ENCODE measurements at places on chromosomes 3 and 15.

DNA sequence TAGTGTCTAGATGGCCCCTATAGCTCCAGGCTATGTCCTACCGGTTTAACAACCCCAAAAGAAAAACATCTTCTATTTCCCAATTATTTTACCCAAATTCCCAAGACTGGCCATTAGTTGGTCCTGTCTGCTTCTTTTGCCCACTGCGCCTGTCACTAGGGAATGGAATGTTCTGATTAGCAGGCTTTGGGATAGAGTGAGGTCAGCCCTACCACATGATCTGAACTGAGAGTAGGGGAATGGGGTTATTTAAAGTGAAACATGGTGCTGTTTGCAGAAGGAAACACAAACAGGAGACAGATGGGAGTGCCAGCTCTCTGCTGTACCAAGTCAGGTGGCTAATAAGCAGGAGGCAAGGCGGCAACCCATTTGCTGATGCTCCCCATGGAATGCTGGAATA, 635.6 kb upstream of the CFAP20DC start:
- DNase-seq = no peak

DNA sequence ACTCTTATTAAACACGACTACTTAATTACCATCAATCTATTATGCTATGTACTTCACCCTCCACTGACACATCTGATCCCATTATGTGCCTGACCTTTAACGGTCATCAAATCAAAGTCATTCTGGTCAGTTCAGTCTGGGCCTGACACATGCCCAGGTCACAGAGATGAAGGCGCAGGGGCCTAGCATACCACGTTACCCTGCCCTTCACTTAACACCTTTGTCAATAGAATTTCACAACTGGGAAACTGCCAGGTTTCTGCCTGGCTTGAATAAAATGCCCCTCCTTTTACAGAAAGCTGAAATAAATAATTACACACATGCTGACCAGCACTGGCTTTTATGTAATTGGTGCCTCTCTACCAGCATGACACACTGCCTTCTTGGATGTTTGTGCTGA, 39.5 kb downstream of the MECOM start:
- DNase-seq = no peak

DNA sequence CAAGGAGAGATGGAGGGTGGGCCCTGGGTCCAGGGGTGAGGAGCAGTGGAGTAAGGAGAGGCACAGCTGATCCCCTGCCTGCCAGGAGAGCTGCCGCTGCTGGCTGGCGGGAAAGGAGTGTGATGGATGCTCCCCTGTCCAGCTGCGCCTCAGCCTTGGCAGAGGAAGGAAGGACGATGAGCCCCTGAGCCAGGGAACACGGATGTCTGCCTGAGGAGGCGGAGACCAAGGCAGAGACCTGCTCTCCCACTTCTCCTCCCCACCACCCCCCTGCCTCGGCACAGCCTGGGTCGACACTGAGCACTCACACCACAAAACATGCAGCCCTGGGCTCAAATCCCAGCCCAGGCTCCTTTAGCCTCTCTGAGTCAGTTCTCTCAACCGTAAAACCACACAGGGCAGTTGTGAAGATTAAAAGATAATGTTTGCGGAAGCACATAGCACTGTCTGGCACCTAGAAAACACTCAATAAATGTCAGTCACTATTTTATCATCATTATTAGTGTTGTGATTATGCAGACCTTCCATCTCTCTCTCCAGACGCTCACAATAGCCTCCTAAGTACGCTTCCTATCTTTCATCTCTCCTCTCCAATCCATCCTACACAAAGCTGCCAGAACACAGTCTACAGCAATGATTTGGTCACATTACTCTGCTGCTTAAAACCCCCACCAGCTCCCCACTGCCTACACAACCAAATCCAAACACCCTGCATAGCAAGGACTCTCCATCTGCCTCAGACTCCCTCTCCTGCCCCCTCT, 52.2 kb downstream of the SEMA5B start:
- DNase-seq = no peak

DNA sequence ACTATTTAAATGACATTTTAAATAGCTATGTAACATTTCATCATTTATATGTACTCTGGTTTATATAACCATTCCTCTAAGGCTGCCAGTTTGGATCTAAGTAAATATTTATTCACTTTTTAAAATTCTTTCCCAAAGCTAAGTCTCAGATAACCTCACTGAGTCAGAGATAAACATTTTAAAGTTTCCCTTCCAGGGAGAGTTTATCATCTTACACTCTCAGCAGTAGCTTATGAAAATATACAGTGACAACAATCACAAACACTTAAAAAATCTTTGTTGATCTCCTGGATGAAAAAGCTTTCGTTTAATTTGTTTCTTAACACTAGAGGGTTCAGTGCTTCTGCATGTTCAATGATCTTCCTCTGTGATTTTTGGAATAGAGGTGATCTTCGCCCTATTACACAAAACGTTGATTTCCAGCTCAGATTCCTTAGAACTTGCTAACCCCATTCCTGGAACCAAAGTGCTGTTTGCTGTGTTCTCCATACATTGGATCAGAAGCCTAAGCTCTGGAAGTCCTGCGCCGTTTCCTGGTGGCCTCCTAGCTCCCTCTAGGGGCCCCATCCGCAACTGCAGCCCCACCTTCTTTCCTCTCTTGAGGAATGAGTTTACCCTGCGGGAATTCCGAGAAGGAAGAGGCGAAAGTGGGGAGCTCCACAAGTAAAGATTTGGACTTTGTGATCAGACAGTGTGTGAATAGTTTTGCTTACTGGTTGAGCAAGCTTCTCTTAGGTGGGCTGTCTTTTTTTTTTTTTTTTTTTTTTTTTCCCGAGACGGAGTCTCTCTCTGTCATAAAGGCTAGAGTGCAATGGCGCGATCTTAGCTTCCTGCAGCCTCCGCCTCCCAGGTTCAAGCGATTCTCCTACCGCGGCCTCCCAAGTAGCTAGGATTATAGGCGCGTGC, 29.3 kb upstream of the SACM1L start:
- DNase-seq = peak; percentile 30

- peak; percentile 6 for DNase-seq
Observed at GRCh38 chr3:48299746-48300712, 33.4 kb downstream of the SPINK8 start.

DNA sequence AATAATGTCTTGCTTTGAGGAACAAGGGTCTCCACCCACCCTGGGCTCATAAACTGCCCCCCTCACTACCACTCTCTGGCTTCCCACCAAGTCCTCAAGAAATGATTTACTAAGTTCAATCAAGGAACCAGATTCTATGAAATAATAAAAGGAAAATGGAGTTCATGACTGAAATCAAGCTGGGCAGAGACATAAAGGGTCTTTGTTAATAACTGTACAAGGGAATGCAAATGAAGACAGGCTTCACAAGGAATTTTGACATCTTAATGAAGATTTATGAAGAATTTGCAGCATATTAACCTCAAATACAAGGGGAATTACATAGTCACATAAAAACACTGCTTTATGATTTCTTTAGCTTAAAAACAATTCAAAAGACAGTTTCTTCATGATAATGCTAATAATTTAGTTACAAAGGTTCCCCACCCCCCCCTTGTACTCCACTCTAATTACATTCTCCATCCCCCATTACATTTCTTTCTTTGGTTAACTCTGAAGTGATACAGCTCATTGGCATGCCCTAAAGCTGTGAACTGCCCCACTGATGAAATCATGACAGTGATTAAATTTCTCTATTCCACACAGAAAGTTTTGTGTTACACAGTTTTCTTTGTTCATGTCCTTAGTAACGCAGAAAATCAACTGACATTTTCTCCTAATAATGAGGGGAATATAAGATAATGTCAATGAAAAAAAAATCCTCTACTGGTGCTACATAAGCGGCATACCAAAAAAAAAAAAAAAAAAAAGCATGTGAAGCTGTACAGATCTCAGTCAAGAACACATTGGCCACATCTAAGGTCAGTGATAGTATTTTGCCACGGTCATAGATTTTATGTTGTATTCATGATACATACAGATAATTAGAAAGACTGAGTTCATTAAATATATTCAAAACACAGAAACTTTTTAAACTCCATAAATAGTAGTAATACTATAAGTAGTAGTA, 54.4 kb downstream of the WWTR1 start:
- DNase-seq = no peak

DNA sequence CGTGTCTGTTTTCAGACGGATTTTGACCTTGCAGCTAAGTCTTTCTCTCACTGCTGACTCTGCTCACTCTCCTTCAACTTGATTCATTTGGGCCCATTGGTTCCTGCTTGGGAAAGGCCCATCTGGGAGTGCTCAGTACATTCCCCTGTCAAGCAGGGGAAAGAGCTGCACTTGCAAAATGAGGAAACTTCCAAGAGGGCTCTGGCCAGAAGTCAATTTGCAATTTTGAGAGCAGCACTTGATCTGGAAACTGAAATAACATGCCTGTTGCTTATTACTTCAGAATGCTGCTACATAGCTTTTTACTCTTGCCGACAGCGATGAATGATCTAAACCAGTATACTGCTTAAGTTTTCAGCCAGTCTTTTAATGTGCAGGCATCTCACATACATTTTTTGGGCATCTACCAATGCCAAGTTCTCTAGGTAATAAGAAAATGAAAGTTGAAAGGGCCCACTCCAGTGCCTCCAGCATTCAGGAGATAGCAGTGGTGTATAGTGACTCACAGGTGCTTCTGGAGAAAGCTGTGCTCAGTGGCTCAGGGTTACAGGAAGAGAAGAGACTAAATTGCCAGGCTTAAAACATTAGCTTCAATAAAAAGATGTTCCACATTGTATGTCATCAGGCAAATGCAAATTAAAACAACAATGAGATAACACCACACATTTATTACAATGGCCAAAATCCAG, 70.1 kb upstream of the RORA start:
- DNase-seq = no peak

GRCh38 chr3:25493786-25494185, 65.7 kb downstream of the RARB start:
- DNase-seq = no peak

DNA sequence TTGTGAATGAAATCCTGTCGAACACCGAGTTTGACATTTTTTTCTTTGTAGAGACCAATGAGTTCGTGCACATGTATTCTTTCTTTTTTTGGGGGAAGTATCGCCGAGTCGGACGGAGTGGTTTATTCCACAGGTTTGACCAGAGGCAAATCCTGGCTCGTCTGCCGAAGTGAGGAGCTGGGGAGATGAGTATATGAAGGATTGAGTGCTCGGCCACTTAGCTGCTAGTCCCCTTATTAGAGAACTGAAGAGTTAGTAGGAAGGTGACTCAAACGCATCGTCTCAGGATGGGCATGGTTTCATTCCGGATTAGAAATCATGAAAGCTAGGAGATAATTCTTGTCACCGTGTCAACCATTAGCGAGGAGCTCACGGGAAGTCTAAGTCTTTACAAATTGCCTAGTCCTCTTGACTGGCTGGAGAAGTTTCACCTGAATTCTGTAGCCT, 154.7 kb upstream of the GOLIM4 start:
- DNase-seq = no peak
